ENCODE measurements at places on chromosomes 3 and 15. TPM values are rescaled to one million over a fixed set of nuclear protein-coding genes. Genes with fewer than 3 reads are reported as not detected.

The PIF1 gene
- total RNA-seq, result 5.8 TPM

The C15orf62 gene
- total RNA-seq, result 0.36 TPM

The CYP8B1 gene
- not detected for total RNA-seq

The COL7A1 gene
- total RNA-seq, result 14.9 TPM

The KLHL40 gene
- total RNA-seq, result not detected

The KNL1 gene
- 8.8 TPM for total RNA-seq

The P2RY14 gene
- total RNA-seq, result not detected

The PDIA5 gene
- total RNA-seq, result 51.3 TPM

The LHFPL4 gene
- total RNA-seq, result not detected

The LRRC34 gene
- total RNA-seq, result 10.5 TPM

The MEIS2 gene
- 59.9 TPM for total RNA-seq

The CKMT1A gene
- not detected for total RNA-seq

The KBTBD8 gene
- 2.0 TPM for total RNA-seq

The GMPPB gene
- 36.6 TPM for total RNA-seq

The RTP3 gene
- total RNA-seq, result not detected

The ARGFX gene
- total RNA-seq, result not detected

The TM6SF1 gene
- 2.3 TPM for total RNA-seq

The CPN2 gene
- total RNA-seq, result not detected

The WDR6 gene
- total RNA-seq, result 63.9 TPM

The ARNT2 gene
- total RNA-seq, result 6.1 TPM

The CFAP91 gene
- total RNA-seq, result not detected
